ENCODE measurements at places on chromosomes 7 and 10.

DNA sequence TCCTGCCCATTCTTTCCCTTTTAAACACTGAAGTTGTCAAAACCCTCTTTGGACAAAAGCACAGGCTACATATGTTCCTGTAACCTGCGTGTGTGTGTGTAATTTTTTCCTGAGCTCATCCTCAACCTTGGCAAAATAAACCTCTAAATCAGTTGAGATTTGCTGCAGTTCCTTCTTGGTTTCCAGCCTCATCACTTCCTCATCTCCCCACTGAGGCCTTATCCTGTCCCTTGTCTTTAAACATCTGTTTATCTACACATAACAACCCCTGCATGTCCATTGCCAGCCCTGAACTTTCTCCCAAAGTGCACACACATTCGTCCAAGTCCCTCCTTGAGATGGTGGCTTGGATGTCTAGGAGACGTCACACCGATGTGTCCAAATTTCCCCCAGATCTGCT lies 35.5 kb downstream of the LYZL2 start:
- no peak for DNase-seq

GRCh38 chr10:100519311-100520051 lies at the start of gene SEC31B:
SEC31B (minus strand) TSS chr10:100519861; CDS start chr10:100516952, 2,909 bp downstream.
- DNase-seq, result no peak

DNA sequence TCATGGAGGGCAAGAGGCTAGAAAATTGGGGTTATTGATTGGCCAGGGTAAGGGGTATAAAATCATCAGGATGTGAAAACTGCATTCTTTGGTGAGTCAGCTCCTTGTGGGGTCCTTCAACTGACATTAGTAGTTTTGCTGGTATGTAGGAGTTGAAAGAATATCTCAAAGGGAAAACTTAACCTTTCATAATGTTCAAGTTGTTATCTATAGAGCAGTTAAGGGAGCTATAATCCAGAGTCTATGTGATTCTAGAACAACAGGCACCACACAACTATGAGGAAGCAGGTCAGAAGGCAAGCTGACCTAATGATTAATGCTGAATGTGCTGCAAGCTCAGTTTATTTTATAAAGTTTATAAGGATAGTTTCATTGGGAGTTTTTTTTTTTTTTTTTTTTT lies 13.7 kb downstream of the PRPS1L1 start:
- no peak for DNase-seq

- no peak for DNase-seq
Measured at GRCh38 chr10:106267591-106267990, 896.9 kb downstream of the SORCS1 start.

DNA sequence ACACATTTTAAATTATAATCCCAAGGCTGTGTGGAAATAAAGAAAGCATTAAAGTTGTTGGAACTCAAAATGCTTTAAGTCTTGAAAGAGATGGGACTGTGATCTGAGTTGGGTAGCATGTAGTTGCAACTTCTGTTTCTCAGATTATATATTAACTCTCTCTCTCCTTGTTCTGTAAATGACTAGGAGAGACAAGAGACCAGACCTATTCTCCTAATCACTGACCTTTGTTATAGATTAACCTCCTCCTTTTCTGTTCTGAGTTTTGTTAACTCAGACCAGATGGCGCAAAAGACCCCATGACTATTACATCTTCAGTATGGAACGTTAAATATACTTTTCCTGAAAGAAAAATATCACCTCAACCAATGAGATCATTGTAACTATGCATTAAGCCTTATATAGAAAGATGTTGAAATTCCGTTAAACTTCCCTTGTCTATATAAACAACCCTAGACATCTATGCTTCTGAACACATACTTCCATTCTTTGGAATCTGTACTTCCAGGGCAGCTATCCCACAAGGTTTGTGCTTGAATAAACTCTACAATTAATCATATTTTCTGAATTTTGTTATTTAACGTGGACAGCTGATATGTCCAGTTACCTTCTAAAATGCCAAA lies 143.5 kb upstream of the TRIM24 start:
- DNase-seq, result no peak

- no peak for DNase-seq
Measured at GRCh38 chr10:86073199-86073977, 293.2 kb downstream of the GRID1 start.

Measured in cortex of kidney (tissue), 1 donor.